CD4-positive, alpha-beta T cell treated with Interleukin-21 for 1 hour (primary cell): ENCODE measurements at places on chromosomes 2 and 18.

DNA sequence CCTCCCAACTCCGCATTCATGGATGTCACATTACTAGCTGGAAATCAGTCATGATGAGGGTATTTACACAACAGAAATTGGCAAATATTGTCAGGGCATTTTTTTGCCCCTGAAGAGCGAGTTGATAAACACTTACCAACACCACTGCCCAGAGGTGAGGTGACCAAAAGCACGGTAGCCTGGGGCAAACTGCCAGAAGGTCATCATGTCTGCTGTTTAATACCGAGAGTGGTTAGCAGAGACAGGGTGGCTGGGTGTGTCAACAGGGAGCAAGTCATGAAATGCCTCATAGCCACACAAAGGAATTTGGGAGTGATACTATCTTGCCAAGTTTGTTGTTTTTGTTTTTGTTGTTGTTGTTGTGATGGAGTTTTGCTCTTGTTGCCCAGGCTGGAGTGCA is 37.0 kb upstream of the EPC2 start:
- DNase-seq: no peak

DNA sequence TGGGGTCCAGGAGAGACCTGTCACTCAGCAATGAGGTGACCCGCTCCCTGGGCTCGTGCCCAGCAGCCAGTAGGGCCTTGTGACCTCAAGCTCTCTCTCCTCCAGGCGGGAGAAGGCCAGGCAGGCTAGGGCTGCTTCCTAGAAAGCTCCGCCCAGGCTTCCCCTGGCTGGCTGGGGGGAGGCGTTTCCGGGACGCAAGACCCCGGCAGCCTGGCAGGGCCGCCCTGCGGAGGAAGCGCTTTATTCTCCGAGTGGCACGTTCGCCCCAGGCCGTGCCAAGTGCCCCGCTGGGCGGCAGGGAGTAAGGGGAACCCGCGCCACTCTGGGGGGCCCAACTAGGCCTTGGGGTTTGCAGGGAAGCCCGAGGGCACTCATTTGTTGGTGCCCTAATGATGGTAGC is 21.2 kb upstream of the EPAS1 start:
- no peak for DNase-seq

- peak; percentile 38 for DNase-seq
Measured at GRCh38 chr18:54950221-54950620, 9.0 kb downstream of the CCDC68 start.

GRCh38 chr2:30584116-30584515 is 137.1 kb downstream of the LCLAT1 start:
- DNase-seq: no peak

DNA sequence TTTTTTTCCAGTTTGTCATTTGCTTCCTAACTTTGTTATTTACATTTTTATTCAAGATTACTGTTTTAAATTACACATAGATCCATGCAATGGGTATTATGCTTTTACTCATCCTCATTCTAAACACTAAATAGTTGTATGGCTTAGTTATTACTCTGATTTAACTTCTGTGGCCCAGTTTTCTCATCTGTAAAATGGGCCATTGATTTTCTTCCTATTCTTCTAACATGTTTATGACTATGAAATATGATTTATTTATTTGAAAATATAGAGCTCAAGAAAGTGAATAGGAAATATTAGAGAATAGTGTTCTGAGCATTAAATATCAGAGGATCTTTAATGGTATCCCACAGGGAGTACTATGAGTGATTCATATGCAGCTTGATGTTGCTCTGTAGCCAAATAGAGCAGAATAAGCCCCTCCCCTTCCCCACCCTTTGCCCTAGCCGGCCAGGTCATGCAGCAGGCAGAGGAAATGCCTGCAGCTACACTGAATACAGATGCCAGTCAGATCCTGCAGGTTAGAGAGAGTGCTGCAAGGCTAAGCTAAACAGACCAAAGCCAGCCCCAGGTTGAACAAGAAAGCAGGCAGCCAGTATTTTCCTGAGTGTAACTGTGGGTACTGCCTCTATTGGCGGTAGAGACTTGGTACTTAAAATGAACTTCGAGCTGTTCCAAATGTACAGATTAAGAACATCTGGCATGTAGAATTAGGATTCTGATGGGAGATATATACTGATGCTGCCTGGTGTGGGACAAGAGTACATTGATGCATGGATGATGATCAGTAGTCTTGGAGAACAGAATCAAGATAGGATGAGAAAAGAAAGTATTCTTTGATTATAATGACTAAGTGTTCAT is 11.7 kb upstream of the ACYP2 start:
- peak; percentile 45 for DNase-seq

DNA sequence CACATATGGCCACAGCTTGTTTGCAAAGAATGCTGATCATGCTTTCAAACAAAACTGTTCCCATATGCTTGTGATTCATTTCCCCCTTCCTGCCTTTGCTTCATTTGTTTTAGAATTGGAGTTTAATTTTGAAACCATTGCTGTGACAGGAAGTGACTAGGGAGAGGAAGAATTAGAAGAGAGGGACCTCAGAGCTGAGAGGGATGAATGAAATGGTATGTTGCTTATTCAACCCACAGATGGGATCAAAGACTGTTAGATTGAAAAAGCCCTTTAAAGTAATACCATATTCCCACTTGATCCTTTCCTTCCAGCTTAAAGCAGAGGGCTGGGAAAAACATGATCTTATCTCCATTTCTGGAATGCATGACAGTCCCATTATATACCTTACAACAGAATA is 106.2 kb upstream of the RNF152 start:
- no peak for DNase-seq

- DNase-seq: no peak
Measured at GRCh38 chr2:235493402-235493774, 455 bp upstream of the AGAP1 start.

DNA sequence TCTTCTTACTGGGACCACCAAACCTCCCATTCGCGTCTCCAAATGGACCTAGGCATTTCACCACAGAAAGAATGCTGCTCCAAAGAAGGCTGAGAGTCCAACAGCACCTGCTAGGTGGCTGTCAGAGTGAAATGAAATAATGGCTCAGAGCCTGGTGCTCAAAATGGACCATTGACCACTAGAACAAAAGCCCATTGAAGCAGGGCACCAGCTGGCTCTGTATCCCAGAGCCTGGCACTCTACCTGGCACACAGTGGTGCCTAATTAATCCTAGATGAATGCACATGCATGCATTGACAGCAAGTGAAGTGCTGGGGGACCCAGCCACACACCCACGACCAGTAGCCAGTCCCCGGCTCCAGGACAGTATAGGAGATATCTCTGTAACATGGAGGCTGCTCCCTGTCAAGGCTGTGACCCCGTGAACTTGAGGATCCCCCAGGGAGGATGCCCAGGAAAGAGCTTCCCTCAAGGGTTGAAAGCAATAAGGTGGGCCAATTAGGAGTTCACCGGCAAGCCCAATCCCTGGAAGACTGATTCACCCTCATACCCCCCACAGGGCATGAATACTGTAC is 261.3 kb downstream of the TNS1 start:
- DNase-seq: no peak
